ENCODE measurements at places on chromosomes 1 and 21.

GRCh38 chr1:31414980-31415370 lies 2.0 kb downstream of the SERINC2 start:
- no peak for DNase-seq

DNA sequence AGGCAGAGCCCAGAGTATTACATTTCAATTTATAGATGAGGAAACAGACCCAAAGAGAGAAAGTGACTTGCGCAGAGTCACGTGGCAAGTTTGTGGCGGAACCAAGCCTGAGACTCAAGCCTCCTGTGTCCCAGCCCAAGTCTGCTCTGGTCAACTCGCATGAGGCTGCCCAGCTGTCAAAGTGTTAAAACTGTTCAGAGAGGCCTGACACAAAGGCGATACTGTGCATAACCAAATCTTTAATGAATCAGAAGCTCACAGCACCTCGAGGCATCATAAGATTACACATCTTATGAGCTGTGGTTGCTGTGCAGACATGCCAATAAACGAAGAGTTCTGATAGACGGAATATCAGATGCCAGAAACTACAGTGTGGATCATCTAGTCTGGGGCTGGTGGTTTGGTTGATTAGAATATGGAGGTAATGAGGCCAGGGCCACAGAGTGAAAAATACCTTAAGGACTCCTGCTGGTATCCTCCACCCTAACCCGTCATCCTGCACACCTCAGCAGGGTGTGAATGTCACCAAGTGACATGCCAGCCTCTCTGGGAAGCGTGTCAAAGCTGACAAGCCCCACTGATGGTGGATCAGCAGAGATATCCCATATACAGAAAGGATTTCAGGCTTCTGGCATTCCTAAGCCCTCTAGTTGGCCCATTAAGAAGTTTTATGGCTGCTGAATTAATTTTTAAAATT lies 42.2 kb downstream of the TNNT2 start:
- DNase-seq, result no peak

DNA sequence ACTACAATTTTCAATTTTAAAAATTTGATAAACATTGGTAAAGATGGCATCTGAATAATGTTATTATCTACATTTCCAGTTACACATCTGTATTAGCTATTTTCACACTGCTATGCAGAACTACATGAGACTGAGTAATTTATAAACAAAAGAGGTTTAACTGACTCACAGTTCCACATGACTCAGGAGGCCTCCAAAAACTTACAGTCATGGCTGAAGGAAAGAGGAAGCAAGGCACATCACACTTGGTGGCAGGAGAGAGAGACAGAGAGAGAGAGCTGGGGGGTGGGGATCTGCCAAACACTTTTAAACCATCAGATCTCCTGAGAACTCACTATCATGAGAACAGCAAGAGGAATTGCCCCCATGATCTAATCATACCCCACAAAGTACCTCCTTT lies 850.0 kb downstream of the LTN1 start:
- peak; percentile 87 for DNase-seq

DNA sequence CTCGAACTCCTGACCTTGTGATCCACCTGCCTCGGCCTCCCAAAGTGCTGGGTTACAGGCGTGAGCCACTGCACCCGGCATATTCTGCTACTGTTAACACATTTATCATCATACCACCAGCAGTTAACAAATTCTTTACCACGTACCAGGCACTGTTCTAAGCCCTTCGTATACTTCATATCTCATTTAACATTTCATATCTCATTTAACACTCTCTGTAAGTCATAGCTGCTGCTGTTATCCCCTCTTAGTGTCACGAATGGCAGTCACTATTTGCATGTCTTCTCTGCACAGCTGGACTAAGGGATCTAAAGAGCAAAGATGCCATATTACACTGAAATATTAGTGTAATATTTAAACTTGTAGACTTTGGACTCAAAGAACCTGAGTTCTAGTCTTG lies 462.5 kb upstream of the DAB1 start:
- DNase-seq, result no peak

GRCh38 chr1:21775550-21775914 lies 7.4 kb downstream of the USP48 start:
- DNase-seq, result no peak

DNA sequence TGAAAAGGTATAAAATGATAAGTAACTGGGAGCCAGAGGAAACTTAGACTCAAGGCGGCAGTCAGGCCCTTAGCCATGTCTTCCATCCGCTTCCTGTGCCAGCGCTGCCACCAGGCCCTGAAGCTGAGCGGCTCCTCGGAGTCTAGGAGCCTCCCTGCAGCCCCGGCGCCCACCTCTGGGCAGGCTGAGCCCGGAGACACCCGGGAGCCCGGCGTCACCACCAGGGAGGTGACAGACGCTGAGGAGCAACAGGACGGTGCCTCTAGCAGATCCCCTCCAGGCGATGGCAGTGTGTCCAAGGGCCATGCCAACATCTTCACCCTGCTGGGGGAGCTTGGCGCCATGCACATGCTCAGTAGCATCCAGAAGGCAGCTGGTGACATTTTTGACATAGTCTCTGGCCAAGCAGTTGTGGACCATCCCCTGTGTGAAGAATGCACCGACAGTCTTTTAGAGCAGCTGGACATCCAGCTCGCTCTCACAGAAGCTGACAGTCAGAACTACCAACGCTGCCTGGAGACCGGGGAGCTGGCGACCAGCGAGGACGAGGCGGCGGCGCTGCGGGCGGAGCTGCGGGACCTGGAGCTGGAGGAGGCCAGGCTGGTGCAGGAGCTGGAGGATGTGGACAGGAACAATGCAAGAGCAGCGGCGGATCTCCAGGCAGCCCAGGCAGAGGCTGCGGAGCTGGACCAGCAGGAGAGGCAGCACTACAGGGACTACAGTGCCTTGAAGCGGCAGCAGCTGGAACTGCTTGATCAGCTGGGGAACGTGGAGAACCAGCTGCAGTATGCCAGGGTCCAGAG lies at the start of gene BECN2:
BECN2 (plus strand) TSS at position 76 of the 803 bp plus-strand sequence; CDS start at position 76, 0 bp downstream.
- no peak for DNase-seq

- no peak for DNase-seq
These were observed 111.2 kb upstream of the CTTNBP2NL start for GRCh38 chr1:112284796-112285195.

GRCh38 chr1:83000286-83000685 lies 998.6 kb downstream of the TTLL7 start:
- peak; percentile 60 for DNase-seq

- no peak for DNase-seq
These were observed 72.5 kb downstream of the CDC42BPA start for GRCh38 chr1:227245613-227246320.

GRCh38 chr1:110200666-110201065 lies 9.4 kb upstream of the KCNC4 start:
- DNase-seq, result peak; percentile 53

DNA sequence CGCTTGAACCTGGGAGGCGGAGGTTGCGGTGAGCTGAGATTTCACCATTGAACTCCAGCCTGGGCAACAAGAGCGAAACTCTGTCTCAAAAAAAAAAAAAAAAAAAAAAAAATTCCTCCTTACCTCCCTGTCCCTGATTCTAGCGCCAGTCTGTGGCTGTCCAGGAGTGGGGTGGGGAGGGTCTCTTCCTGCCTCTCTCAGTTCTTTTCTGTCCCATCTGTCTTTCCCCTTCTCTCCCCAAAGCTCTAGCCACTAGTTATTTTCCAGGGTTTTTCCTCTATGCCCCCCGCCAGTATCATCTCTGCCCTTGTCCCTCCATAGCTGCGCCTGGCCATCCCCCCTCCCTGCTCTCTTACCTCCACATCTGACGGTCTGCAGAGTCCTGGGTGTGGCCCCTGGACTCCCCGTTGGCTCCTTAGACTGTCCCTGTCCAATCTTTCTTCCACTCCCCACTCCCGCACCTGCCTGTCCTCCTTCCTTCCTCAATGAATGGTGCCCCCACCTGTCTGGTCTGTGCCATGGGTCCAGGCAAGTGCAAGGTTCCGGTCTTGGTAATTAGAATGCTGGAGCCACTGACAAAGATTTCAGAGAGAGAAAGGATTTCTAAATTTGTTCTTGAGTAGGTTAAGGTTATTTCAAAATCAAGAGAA lies 1.6 kb upstream of the TMEM63A start:
- DNase-seq, result no peak

DNA sequence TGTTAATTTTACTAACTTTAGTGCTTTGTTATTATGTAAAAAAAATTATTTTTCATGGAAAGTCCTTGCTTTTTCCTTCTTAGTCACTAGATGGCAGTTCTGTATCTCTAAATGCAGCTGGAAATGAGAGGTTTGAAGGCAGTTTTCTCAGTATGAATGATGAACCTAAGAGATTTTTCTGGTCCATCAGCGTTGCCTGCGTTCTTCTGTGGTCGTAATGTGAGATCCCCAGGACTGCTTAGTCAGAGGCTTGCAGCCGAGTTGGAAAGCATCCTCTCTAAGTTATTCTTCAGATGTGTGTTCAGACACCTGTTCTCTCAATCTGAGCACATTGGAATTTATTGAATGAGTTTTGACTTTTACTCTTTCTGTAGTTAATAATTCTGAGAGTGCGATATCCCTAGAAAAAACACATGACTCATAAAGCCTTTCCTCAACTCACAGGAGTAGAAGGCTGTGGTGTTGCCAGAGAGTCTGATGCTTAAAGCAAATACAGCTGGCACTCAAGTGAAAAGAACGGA lies 99.3 kb downstream of the FMN2 start:
- DNase-seq, result peak; percentile 98

- no peak for DNase-seq
These were observed 111.7 kb downstream of the DUSP10 start for GRCh38 chr1:221630236-221630635.

DNA sequence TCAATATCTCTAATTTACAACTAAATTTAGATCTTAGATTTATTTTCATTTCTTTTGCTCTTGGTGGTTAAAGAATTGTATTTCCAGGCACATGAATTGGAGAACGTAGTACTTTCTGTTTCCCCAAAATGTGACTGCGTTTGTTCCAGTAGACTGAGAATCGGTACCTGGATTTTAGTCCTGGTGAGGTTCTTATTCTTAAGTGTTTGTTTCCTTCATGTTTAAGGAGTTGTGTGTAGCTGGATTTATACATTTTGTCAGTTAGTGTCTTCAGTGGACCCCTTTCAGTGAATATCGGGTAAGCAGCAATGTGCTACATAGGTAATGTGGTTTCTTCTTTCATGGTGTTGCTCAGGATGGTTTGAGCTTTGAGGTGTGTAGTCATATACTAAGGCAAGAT lies 6.8 kb downstream of the MIER1 start:
- DNase-seq, result no peak

GRCh38 chr1:18653367-18653766 lies 22.7 kb downstream of the PAX7 start:
- no peak for DNase-seq

- DNase-seq, result peak; percentile 97
These were observed 30.9 kb downstream of the CCN1 start for GRCh38 chr1:85611425-85611824.

DNA sequence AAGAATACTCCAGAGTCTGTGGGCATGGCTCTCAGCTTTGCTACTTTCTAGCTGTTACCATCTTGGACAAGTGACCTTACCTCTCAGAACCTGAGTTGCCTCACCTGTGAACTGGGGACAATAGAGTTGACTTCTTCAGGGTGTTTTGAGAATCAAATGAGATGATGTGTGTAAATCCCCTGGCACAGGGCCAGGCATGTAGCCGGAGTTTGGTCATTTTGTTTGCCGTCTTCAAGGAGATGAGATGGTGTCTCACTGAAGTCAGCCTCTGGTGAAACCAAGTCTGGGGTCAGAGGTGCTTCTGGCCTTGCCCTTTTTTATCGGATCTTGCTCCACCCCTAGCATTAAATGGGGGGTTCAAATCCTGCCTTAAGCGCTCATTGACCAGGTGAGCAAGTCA lies 149.2 kb upstream of the TMEM51 start:
- no peak for DNase-seq

- no peak for DNase-seq
These were observed 30.1 kb downstream of the RGS5 start for GRCh38 chr1:163172596-163172995.

DNA sequence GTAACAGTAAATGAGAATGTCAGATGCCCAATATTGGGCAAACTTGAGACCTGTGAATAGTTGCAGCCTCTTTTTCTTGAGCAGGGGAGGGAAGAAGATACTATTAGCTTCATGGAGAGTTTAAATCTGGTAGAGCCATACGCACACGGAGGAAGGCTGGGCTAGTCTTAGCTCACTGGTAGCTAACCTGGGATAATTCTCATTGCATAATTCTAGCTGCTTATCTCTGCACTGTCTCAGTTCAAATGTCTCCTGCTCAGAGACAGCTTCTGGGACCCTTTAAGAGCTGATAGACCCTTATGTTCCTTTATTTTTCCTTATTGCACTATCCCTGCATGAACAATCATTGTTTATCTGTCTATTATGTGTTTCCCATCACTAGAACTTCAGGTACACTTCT lies 8.4 kb downstream of the C1orf87 start:
- DNase-seq, result no peak

DNA sequence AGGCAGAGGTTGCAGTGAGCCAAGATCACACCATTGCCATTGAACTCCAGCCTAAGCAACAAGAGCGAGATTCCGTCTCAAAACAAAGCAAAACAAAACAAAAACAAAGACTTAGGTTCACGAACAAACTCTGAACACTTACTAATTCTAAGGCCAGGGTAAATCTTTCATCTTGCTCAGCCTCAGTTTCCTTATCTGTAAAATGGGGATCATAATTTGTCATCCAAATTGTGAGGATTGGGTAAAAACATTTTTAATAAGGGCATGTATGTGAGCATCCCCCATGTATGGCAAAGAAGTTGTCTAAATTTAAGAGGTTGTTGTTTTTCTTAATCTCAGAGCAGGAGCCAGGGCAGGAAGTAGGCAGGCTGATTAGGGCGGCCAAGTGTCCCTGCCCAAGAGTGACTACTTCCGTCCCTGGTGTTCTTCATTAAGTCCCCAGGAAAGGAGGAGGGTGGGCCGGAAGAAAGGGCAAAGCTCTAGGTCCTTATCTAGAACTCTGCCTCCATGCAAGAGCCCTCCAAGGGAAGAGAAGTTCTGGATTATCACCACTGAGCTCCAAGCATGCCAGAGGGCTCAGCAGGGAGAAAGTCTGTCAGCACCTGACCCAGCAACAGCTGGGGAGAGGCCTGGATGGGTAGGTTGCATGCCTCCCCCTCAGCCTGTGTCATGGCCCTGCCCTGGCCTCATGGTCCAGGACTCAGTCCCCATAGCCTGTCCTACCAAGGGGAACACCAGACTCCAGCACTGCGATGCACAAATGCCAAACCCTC lies 49.9 kb upstream of the CLIC4 start:
- no peak for DNase-seq

GRCh38 chr1:57179001-57179400 lies 213.2 kb upstream of the C8B start:
- no peak for DNase-seq

- DNase-seq, result no peak
These were observed 35.0 kb upstream of the RD3 start for GRCh38 chr1:211527006-211527405.

GRCh38 chr1:66328896-66329295 lies 205.1 kb upstream of the SGIP1 start:
- DNase-seq, result no peak
